ENCODE measurements at places on chromosomes 16 and 17. TPM values are rescaled to one million over a fixed set of nuclear protein-coding genes. Genes with fewer than 3 reads are reported as not detected.

DNA sequence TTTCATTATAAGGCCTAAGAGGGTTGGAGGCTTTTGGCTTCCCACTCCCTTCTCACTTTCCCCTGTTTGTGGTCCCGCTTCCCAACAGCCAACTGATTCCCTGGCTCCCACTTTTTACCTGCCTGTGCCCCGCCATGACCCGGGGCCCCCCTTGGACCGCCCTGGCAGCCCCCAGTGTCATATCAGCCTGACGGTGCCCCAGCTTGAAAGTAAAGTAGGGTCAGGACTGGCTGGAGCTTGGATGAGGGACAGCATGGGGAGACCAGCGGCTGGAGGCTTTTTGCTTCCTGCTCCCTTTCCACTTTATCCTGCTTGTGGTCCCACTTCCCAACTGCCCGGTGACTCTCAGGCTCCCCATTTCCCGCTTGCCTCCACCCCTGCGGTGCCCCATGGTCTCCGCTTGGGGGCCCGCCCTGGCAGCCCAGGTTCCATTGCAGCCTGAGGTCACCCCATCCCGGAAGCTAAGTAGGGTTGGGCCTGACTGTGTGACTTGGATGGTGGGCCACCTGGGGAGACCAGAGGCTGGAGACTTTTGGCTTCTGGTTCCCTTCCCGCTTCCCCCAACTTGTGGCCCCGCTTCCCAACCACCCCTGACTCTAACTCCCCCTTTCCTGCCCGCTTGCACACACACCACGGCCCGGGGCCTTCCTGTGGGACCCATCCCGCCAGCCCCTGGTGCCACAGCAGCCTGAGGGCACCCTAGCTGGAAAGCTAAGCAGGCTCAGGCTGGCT is 2274.7 kb downstream of the TP53TG3F start:
- DNase-seq = no peak

- no peak for DNase-seq
Measured at GRCh38 chr17:44389281-44389680, at the start of gene ITGA2B. Gene ITGA2B, minus strand, starts transcription at chr17:44389649. Its CDS starts 176 bp downstream, at chr17:44389473.

HSPB9 gene
- total RNA-seq = 0.57 TPM

DNA sequence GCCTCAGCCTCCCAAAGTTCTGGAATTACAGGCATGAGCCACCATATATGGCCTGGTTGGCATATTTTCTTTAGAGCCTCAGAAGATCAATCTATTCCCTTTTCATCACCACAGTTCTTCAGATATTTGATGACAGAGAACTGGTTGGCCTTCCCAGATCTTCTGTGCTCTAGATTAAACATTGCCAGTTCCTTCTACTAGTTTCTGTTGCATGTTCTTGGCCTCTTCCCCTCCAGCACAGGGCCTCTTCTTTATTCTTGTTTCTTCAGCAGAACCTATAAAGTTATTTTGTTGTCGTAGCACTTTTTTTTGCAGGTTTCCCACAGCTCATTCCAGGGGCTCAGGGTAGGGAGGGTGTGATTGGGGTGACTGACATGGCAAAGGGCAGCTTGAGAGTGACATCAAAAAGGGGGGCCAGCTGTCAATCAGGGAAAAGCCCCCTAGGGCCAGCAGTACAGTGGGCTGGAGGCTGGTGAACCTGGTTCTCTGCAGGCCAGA is 9.3 kb downstream of the CHD9 start:
- DNase-seq = no peak

DNA sequence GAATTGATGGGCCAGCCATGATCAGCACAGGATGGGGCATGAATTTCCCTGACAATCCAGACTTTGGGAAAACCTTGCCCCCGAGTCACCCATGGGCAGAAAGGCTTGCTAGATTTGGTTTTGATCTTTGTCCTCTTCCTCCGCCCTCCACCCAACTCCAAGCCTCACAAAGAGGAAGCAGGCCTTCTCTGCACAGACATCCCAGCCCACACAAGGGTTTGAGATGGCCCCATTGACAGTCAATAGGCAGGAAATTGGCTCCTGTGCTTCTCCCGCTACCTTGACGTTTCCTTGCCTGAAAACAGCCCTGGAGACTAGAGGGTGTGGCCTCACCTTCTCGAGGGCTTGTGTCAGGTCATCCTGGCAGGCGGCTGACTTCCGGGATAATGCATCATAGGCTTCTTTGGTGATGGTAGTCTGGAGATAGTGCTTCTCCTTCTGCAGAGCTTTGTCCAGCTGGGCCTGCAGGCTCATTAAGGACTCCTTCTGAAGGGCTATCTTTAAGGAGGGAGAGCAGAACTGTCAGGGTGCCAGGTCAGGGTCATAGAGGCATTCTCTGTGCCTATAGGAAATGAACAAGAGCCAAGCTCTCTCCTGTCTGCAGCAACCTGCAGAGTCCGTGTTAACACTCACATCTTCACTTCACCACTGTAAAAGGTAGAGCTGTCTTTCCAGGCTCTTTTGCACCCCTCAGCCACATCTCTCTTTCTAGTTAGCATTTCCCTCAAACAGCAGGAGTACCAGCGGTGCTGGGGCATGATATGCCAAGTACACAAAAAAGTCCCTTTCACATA is 32.2 kb downstream of the DHX38 start:
- no peak for DNase-seq

DNA sequence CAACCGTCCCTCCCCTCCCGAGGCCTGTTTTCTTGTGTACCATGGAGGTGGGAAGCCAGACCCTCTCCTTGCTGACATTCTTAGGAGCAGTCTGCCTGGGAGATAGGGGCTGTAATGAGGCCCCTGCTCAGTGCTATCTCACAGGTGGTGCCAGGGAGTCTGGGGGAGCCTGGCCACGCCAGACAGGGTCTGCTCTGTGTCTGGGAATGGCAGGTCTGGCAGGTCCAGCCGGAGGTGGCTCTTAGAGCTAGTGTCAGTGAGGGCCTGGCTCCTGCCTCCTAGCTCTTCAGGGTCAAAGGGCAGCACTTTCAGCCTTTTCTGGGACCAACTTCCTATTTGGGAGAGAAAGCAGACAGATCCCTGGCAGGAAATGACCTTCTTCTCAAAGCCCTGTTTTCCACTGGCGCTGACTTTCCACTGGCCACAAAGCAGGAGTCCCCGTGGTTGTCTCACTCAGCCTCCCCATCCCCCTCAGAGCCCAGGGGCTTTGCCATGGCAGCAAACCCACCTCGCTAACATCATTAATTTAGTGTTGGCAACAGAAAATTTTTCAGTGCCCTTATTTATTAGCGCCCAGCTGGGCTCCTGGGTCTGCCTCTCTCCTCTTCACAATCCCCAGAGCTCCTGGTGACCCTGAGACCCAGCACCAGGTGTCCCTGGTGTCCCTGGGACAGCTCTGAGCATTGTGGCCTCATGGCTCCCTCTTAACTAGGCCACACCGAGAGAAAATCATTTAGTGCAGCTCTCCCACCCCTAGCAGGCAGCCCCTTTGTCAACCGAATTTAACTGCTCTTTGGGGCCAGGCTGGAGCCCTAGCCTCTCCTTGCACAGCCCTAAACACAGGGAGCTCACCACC is 24.0 kb upstream of the DOK4 start:
- DNase-seq = no peak

DNA sequence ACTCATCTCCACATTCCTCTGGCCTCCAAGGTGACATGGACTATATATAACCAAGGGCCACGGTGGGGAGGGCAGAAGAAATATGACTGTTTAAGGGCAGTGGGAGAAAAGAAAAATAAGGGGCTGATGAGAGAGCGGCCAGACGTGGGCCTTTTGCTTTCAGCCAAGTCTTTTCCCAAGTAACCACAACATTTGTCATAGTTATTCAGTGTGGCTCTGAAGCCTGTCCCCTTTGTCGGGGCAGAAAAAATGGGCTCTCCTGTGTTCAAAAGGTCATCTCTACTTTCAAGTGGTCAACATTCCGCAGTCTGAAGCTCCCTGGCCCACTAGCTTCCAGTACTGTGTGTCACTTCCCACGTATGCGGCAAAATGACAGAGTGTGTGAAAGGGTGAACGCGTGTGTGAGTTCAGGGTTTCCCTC is 245.4 kb downstream of the NTN1 start:
- DNase-seq = no peak

SLFN14 gene
- not detected for total RNA-seq
